IMR-90 (cell line): ENCODE measurements at places on chromosomes 6 and 20.

DNA sequence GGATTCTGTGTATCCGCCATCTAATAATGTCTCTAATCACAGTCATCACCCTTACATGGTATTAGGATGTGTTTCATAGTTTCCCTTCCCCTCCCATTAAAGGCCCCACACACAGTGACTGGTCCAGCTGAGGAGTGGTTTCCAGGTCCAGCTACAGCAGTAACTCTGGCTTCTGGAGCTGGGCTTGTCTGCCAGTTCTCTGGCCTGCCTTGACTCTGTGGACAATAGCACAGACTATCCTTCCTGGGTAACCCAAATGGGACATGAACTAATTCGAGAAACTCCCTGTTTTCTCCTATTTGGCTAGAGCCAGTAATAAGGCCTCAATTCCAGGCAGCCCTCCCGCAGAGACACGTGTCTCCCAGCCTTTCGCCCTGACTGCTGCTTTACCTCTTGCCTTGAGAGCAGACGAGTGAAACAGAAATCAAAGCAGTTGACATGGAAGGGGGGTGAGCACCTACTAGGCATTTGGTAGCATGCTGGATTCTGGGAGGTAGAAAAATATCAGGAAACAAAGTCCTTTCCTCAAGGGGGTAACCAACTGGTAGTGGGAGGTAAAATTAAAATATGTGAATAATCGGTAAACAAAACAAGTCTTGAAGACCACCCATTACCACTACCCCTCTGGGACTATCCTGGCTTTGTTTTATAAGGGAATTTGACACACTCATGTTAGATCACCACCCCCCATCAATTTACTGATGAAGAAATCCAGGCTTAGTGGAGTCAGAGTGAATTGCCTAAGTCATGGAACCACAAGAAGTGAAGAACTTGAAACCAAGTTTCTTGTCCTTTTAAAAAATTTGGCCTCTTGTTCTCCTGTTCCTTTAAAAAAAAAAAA, 1.2 kb downstream of the TRAF3IP2 start:
- H3K27ac ChIP-seq, result peak overlapping the region; percentile 97
- no peaks in the 10 kb centered on the region for H3K27me3 ChIP-seq
- DNase-seq, result peak; percentile 80
- no peaks in the 10 kb centered on the region; the same call in 1 of the 2 replicates for H3K36me3 ChIP-seq

DNA sequence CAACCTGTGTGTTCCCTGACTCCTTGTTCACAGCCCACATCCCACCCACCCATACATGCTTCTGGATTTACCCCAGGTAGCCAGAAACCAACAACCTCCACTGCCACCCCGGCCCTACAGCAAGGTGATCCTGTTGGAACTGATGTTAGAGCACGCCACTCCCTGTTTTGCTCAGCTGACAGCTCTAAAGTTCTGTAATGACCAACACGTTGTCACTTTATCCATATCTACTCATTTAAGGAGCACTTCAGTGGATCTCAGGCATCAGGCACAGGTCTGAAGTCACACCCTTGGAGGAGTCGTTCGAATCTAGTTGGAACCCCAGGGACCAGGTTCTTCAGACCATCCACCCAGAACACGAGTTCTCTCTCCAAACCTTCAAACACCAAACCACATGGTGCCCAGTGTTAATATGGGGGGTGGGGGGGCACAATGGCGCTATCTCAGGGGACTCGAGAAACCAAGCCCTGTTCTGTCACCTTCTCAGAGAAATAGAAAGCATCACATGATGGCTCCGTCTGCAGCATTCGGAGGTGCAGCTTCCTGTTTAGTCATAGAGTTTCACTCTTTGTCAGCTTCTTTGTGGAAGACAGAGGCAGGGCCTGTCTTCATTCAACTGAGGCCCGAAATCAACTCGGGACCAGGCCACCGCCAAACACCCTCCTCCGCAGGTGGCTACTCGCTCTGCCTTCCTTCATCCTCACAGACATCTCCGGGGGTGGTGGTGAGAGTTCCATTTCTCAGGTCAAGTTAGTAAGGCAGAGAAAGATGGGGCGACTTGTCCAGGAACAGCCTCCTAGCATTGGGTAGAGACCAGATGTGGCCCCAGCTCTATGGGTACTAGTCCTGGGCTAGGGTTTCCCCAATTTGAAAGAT, 142.2 kb downstream of the NFATC2 start:
- no peak overlapping the region for H3K4me3 ChIP-seq
- no peaks in the 10 kb centered on the region for H3K36me3 ChIP-seq
- no peak overlapping the region for H3K27ac ChIP-seq
- no peaks in the 10 kb centered on the region for H3K27me3 ChIP-seq

- H3K4me3 ChIP-seq, result no peak overlapping the region
- H3K27me3 ChIP-seq, result no peaks in the 10 kb centered on the region; the same call in 1 of the 2 replicates
- DNase-seq, result peak; percentile 5
- no peaks in the 10 kb centered on the region for H3K4me1 ChIP-seq
- H3K36me3 ChIP-seq, result no peaks in the 10 kb centered on the region
Measured at GRCh38 chr20:59835448-59836395, 97.7 kb downstream of the SYCP2 start.

DNA sequence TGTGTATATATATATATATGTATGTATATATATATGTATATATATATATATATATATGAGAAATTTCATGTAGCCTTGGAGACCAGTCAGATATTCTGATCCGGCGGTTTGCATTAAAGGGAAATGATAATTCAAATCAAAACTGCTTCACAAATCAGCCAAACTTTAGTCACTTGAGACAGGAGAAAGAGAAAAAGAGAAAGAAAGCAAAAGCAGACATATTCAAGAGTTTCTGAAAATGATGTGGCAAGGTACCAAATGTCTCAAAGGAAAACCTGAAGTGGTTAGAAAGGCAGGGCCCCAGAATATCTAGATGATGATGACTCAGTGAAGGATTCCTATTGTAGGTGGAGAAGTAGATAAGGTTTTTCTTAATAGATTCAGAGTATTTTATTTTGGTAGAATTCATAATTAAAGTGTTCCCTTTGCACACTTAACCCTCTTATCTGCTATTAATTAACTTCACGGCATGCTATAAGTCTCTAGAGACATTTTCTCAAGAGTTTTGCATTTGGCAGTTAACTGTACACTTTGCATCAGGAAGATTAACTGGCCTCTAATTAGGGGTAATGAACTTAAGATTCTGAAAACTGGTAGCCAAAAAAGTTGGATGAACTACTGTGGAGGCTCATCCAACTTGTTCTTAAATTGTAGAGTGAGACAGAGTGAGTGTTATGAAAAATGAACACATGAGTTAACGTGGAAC, 50.1 kb upstream of the ASF1A start:
- no peaks in the 10 kb centered on the region for H3K27me3 ChIP-seq
- peak; percentile 34 for DNase-seq
- H3K27ac ChIP-seq, result no peak overlapping the region
- peaks cover 3% of the 10 kb centered on the region; the same call in 1 of the 2 replicates for H3K4me1 ChIP-seq
- H3K36me3 ChIP-seq, result no peaks in the 10 kb centered on the region
- no peak overlapping the region for H3K4me3 ChIP-seq

DNA sequence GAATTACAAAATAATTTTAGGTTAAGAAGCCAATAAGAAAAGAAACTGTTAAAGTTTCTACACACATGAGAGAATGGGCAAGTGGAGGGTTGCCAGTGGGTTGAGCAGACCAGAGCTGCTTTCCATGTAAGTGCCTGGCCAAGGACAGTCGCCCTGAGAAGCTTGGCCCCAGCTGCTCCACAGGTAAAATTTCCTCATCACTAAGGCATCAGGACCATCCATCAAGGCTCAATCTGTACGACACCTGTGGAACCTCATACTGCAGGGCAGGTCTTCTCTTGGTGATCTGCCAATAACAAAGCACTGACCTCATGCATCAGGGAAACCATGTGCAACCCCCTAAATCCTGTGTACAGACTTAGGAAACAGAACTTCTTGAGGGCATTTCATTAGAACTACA, 115.4 kb downstream of the INSM1 start:
- H3K4me3 ChIP-seq, result no peak overlapping the region
- no peak overlapping the region for H3K27ac ChIP-seq
- no peaks in the 10 kb centered on the region for H3K36me3 ChIP-seq
- no peak for DNase-seq
- H3K4me1 ChIP-seq, result peaks cover 12% of the 10 kb centered on the region
- H3K27me3 ChIP-seq, result no peaks in the 10 kb centered on the region

DNA sequence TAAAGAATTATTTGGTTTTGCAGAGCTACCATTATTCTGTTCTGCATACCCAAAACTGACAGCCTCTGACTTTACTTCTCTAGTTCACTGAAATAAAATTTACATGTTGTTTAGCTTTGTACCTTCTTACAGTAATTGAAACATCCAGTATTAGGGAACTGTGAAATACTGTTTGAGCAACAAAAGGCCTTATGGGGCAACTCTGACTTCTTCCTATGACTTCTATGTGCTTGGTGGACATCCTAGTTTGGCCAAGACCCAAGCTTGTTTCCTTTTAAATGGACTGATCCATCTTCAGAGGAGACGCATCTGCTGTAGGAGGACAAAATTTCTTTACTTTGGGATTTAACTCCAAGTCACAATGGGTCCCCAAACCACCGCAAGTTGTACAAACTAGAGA, 44.7 kb downstream of the NR2E1 start:
- H3K36me3 ChIP-seq, result peaks cover 14% of the 10 kb centered on the region
- H3K4me3 ChIP-seq, result no peak overlapping the region
- no peaks in the 10 kb centered on the region for H3K4me1 ChIP-seq
- no peak for DNase-seq
- no peak overlapping the region for H3K27ac ChIP-seq
